ENCODE measurements at places on chromosomes 5 and 9.

- DNase-seq, result no peak
These were observed 60.9 kb upstream of the SMARCA2 start for GRCh38 chr9:1954238-1954637.

GRCh38 chr5:141359790-141360426, at the start of gene PCDHGB2:
TSS of gene PCDHGB2 (plus strand) at chr5:141359994. CDS start at chr5:141360136, 142 bp downstream.
- no peak for DNase-seq

GRCh38 chr9:117018966-117019617, 332.0 kb downstream of the TRIM32 start:
- no peak for DNase-seq

DNA sequence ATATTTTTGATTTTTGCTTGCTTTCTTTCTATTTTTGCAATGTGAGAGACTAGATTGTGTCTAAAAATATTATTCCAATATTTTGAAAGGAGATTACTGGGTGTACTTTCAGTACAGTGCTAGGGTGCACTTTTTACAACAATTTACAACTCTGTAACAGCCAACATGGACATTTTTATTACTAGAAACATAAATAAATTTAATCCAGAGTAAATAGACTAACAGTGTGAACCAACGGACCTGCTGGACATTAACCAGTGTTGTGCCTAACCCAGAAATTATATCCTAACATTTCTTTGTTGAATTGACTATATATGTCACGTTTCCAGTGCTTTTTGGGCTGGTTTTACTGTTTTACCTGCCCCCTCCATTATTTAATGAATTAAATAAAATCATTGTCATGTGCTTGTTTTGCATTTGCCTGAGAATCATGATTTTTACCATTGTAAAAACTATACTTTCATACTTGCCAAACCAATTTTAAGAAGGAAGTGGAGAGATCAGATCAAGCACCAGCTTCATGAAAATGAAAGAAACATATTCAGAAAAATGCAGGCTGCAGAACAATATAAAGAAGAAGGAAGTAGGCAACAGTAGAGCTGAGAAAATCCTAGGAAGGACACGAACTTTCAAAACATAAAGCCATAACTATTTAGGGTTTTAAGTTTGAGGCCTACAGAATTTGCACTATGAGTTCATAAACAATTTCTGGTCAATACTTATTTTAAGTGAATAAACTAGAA, 400.8 kb upstream of the PIK3R1 start:
- no peak for DNase-seq

GRCh38 chr9:91276513-91276912, 85.2 kb downstream of the AUH start:
- DNase-seq, result no peak

- DNase-seq, result no peak
These were observed 995.8 kb upstream of the CDH6 start for GRCh38 chr5:30197662-30198061.

- no peak for DNase-seq
These were observed 89.3 kb upstream of the NR3C1 start for GRCh38 chr5:143492783-143493182.

- DNase-seq, result no peak
These were observed 10.6 kb downstream of the ACSL6 start for GRCh38 chr5:132000677-132001453.

- DNase-seq, result no peak
These were observed 162.4 kb downstream of the ZDHHC21 start for GRCh38 chr9:14530841-14531240.

- DNase-seq, result no peak
These were observed 4.0 kb downstream of the BRD9 start for GRCh38 chr5:888638-889035.

DNA sequence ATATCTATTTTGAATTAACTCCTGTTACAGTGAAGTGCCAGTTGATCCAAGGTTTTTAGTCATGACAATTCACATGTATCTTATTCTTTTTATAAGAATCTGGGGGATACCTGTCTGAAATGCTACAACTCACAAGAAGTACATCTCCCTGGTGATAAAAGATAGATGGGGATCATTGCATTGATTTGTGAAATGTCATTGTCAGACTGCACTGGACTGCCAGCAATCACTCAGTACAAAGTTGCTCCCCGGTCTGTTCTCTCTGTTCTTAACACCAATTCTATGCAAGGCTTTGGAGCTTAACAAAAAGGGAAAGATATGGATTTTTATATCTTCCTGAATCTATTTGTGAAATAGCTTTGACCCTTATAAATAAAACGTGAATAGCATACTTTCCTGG, 171.8 kb upstream of the PCSK5 start:
- no peak for DNase-seq

DNA sequence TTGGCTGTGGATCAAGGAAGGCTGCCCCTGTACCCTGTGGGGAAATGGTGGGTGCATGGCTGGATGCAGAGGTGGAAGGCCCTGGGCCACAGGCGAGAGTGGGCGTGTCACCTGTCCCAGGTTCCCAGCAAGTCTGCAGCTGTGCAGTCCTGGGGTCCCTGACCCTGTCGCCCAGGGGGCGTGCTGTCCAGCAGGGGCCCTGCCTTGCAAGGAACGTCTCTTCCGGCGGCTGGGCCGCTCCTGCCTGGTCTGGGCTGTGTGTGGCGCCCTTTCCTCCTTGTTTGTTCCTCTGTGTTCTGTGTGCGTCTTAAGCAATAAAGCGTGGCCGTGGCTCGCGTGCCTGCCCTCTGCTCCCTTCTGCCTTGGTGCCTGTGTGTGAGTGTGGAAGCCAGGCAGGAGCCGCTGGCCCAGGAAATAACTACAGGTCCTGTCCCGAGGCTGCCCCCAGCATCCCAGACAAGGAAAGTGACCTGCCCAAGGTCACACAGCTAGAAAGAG, 8.4 kb downstream of the SLC2A6 start:
- DNase-seq, result no peak

- DNase-seq, result no peak
These were observed 1.3 kb upstream of the REEP5 start for GRCh38 chr5:112923148-112923917.

DNA sequence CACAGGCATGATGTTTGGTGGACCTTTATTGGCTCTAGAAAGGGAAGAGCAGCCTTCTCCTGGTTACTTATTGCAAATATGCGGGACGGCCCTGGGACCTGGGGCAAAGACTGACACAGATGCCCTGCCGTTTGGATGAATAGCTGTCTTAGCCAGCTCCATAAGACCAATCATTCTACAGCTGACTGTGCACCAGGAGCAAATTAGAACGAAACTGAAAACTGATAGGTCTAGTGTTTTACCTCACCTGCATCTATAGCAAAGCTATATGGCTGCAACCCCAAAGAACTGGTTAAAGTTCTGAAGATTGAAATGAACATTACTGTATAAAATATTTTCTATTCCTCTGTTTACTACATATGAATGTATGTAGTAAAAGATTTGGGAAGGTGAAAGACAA, 34.2 kb upstream of the BNC2 start:
- no peak for DNase-seq

DNA sequence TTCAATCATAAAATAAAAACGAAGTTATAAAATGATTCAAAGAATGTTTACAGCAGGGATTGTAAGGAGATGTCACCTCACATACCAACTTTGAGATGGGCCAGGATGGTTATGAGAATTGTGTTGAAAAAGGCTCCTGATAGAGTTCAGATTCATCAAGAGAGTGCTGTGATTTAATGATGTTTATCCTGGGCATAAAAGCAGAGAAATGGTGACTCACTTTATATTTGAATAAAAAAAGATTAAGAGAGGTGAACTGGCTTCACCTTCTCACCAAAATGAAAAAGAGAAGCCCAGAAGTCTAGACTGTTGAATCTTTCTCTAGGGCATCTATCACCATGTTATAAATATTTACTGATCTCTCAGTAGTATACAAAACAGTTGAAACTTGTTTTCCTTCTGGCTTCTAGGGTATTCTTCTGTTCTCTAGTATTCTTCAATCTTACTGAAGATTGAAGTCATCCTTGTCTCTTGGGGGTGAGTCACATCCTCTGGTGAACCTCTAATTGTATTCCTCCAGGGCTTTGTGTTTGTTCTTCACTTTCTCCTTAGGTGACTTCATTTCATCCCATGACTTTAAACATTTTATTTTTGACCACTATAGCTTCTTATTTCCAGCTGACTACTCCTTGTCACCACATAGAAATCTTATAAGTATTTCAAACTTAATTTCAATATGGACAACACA, 1237.3 kb upstream of the C9orf72 start:
- no peak for DNase-seq

GRCh38 chr5:64206653-64207052, 41.0 kb downstream of the RNF180 start:
- no peak for DNase-seq

All from D341Med (cell line).